ENCODE measurements at places on chromosomes 7 and 10. TPM values are rescaled to one million over a fixed set of nuclear protein-coding genes. Genes with fewer than 3 reads are reported as not detected.
A peak's percentile ranks its signal among the peaks of the same experiment; 100 is the strongest.

Gene HOGA1
- not detected for total RNA-seq

GRCh38 chr10:77833225-77833624 is 93.3 kb downstream of the DLG5 start:
- DNase-seq, result no peak

Gene BTBD16
- total RNA-seq, result not detected

DNA sequence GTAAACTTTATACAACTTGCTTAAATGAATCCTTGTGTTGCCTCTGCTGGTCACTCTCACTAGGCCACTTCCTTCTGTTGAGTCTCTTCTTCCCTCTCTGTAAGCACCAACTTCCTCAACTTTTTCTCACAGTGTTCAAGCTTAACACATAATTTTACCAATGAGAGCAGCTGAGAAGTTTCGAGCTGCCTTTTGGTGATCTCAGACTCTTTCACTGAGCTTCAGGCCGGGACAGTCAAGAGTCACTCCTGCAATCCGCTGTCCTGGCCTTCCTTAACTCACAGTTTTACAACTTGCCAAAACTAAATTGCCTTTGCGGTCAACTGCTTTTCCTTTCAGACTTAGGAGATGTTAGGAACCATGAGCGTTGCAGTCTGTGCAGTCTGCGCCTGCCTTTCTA is 47.4 kb downstream of the PRPF18 start:
- DNase-seq, result no peak

DNA sequence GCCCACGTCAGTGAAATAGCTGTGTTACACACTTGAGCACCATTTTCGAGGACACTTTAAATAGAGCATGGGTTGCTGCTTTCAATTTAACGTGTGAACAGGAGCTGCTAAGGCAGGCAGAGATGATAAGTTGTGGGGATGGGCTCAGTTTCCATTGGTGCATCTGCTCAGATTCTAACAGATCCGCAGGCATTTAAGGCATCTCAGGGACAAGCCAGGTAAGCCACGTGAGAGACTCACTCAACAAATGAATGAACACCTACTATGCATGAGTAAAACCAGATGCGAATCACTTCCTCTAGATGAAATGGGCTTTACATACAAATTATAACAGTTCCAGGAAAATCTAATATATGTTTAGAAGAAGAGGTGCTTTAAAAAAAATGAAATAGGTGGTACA is 34.6 kb downstream of the PLXNA4 start:
- DNase-seq, result no peak

Gene C10orf105
- 0.33 TPM for total RNA-seq

Gene COX19
- total RNA-seq, result 15.3 TPM

DNA sequence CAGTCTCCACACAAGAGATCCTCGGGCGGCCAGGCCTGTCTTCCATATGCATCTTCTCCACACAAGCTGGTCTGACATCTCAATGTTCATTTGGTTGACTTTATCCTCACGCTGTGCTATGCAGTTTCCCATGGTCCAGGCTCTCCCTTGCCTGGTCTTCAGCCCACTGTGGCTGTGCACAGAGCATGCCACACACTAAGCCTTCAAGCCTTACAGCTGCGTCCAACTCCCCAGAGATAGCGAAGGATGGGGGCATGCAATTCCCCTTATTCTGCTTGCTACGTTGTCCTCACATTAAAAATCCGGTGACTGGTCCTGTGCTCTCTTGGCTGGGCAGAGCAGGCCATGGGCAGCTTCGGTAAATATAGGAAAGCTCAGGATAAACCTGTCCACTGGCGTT is 188.7 kb upstream of the TCERG1L start:
- no peak for DNase-seq

Gene EIF5AL1
- 0.45 TPM for total RNA-seq

Gene NEBL
- 0.59 TPM for total RNA-seq

DNA sequence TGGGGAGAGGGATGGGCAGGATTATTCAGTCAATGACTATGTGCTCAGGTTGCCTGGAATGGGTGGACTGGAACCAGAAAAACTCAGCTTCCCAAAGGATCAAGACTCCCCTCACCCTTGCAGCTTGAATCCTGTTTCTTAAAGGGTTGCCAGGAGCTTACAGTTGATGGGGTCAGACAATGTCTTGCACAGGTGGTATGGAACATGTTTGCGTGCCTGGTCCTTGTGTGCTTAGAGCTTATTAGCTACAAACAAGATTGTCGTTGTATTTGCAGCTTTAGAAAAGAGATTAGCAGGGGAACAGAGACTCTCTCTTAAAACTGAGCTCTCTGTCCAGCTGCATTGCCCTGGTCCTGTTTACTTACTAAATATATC is 56.9 kb downstream of the PRR15 start:
- no peak for DNase-seq

GRCh38 chr7:48139459-48139858 is 31.8 kb upstream of the ABCA13 start:
- DNase-seq, result no peak

Gene PPP1R3C
- total RNA-seq, result 0.21 TPM

Gene TMEM178B
- total RNA-seq, result 0.52 TPM

- no peak for DNase-seq
Measured at GRCh38 chr7:131786204-131786603, 229.8 kb upstream of the PODXL start.

- no peak for DNase-seq
Measured at GRCh38 chr10:2989292-2989947, 77.9 kb upstream of the PFKP start.

Gene CACNB2
- total RNA-seq, result not detected

- no peak for DNase-seq
Measured at GRCh38 chr7:119959811-119960210, 313.2 kb upstream of the KCND2 start.

GRCh38 chr7:120949393-120949911 is 1.1 kb upstream of the ING3 start:
- DNase-seq, result no peak

Gene OR2A12
- total RNA-seq, result not detected

DNA sequence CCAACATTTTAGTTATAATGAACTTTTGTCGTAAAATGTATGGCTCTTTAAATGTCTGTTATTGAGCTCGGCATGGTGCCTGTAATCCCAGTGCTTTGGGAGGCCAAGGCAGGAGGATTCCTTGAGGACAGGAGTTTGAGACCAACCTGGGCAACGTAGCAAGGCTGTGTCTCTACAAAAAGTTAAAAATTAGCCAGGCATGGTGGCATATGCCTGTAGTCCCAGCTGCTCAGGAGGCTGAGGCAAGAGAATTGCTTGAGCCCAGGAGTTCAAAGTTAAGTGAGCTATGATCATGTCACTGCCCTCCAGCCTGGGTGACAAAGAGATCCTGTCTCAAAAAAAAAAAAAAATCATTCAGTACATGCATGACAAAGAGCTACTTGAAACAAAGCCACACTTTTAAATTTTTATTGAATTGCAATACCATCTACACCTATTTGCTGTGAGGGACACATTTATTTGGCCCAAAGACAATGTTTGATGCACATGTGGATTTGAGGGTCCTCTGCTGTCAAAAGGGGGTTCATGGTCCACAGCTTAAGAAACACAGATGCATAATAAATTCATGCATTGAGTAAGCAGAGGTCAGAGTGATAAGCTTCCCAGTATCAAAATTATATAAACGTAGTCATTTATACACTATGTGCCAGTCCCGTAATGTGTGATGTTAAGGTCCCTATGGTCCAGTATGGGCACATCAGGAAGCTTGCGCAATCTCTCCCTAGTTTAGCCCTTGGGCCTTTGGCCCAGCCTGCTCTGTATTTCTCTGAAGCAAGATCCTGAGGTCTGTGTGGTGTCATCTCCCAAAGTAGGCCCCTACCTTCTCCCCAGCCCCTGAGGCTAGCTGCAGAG is 4.4 kb upstream of the MALSU1 start:
- DNase-seq, result no peak

Gene HOXA2
- total RNA-seq, result not detected

Gene SOSTDC1
- total RNA-seq, result not detected

Gene SPDYE9
- total RNA-seq, result not detected

GRCh38 chr7:66921396-66921917 is 432 bp downstream of the TMEM248 start:
- peak; percentile 75 for DNase-seq

- peak; percentile 53 for DNase-seq
Measured at GRCh38 chr7:77326131-77326530, 90.0 kb downstream of the GSAP start.

GRCh38 chr7:83096065-83096580 is 66.6 kb downstream of the PCLO start:
- no peak for DNase-seq

Gene WNT8B
- total RNA-seq, result 0.43 TPM

Gene CLRN3
- total RNA-seq, result not detected

DNA sequence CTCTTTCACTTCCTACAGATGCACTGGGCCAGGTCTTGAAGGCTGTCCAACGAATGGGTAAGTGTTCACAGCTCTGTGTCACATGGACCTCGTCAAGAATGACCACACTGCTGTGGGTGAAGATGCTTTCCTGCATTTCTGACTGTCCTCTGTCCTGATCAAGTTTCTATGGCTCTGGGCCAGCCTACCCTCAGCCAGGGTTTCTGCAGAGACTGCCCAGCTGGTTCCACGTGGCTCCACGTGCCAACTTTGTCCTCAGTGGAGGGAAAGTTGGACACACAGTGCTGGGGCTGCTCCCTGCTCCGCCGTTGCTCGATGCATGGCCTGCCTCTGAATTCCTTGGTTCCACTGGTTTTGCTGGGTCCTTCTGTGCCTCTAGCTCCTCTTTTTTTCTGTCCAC is 152.3 kb downstream of the EGFR start:
- no peak for DNase-seq

GRCh38 chr10:120431251-120431651 is 25.8 kb upstream of the PLPP4 start:
- DNase-seq, result no peak

- DNase-seq, result no peak
Measured at GRCh38 chr10:30034433-30035137, 24.8 kb downstream of the JCAD start.

GRCh38 chr7:36474283-36475010 is 84.8 kb downstream of the ANLN start:
- peak; percentile 65 for DNase-seq

GRCh38 chr7:120505770-120506169 is 232.8 kb downstream of the KCND2 start:
- no peak for DNase-seq

Gene CCDC172
- total RNA-seq, result not detected

- no peak for DNase-seq
Measured at GRCh38 chr10:35561715-35562114, 43.4 kb upstream of the GJD4 start.

DNA sequence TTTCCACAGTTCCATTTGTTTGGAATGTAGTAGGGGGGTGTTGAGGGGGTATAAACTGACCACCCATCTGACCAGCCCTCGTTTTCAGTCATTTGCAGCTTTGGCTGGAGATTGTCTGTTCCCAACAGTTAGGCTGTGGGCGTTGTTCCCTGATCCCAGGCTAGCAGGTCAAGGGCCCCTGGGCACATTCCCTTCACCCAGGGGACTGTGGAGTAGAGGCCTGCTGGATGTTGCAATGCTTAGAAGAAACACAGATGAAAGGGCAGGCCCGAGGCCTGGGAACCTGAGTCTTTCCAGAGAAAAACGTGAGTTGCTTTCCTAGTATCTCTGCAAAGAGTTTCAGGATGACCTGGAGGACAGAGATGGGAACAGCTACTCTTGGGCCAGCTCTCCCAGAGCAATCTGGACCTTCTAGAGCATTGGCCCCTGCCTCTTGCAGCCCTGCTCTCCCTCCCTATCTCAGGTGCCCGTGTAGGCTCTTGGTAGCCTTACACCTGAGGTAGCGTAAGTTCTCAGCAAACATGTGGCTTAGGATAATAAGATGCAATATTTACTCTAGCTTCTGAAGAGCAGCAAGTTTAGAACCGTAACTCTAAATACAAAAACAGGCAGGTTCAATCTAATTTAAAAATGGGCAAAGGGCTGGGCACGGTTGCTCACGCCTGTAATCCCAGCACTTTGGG is 99.4 kb upstream of the EFCAB10 start:
- no peak for DNase-seq

DNA sequence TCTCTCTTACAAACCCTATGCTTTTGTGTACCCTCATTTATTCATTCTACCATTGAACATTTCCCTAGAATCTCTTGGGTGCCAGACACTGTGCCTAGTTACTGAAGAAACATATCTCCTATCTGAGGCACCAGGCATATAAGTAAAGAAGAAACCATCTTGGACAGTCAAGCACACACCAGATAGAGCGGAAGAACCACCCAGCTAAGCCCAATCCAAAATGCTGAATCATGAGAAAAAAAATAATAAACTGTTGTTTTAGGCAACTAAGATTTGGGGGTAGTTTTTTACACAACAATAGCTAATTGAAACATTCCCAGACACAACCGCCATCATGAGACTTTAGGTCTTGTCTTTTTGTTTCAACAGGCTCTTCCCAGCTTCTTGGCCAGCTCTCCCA is 102.3 kb upstream of the TCF7L2 start:
- DNase-seq, result no peak

Gene ADCY1
- total RNA-seq, result 1.5 TPM

DNA sequence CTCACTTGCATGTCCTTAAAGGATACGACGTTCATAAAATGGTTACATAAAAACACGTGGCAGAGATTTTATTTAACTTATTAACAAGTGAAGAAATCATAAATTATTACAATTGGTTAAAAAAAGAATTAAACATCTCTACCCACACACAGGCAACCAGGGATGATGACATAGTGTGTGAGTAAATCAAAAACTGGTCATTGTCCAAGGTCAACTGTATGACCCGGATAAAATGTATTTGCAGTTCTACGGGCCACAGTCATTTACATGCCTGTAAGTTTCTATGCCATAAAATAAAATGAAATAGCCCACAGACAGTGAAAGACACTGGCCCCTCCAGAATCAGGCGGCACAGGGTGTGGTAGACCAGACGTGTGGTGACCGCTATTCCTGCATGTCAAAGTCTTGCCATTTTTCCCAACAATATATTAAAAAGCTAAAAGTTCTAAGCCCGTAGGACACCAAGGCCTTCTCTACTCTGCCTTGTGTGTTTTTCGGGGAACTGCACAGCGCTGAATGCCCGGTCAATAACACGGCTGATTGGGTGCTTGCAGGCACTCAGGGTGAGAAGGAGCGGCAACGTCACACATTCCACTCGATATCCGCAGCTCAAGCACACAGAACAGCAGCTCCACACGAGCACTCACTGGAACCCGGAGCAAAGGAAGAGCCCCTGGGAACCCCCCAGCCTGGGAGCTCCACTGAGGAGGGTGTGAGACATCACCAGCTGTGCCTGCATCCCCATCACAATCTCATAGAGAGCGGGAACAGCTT is 143.3 kb upstream of the PPP2R2D start:
- DNase-seq, result no peak

Gene ADARB2
- total RNA-seq, result not detected

GRCh38 chr10:97407211-97407951 is 6.2 kb upstream of the RRP12 start:
- DNase-seq, result peak; percentile 90

Gene STX1A
- 19.0 TPM for total RNA-seq

Gene HNRNPA2B1
- total RNA-seq, result 862 TPM

- no peak for DNase-seq
Measured at GRCh38 chr7:116231949-116232348, 21.6 kb downstream of the TES start.
